ENCODE measurements at places on chromosomes 16 and 17. TPM values are rescaled to one million over a fixed set of nuclear protein-coding genes. Genes with fewer than 3 reads are reported as not detected.

Gene HES7
- not detected for polyA plus RNA-seq

DNA sequence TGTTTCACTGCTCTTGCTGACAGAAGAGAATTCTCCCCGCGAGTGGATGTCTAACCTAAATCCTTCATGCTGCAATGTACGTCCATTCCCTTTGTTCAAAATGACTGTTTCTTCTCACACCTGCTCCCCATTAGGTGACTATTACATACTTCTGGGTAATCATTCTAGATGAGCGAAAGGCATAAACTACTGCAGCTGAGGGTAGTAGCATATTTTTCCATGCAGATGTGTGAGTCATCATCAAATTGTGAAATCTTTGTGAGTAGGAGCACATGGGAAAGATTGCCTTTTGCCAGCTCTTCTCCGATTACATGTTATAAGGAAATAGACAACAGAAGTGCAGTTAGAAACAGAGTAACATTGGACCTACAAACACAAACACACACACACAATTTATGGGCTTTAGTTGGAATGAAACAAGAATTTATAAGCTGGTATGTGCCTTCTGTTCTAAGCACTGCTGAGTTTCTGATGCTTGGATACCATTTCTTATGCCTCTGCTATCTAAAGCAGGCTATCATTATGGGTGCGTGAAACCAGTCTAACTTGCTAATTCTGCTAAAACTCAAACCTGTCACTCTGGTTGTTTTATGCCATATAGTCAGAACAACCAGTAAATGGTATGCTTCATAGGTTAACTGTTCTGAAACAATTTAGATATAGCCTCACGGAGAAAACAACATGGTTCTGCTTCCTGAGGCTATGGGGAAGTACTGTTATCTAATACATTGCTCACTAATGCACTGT, 346.9 kb upstream of the PSMD7 start:
- DNase-seq, result peak; percentile 87

DNA sequence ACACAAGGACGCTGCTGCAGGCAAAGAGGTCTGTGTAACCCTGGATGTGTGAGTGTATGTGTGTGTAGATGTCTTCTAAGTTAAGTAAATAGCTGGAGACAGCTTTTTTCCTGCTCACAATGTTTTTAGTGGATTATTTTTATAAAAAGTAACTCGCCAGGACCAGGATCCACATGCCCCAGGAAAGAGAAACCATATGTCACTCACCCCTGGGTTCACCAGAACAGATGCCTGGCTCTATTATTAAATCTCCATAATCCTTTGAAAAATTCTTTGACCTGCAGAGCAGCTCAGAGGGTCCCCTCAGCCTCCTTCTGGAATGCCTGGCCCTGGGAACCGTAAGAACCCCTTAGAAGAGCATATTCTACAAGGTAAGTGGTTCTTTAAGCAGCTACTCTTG, 18.0 kb downstream of the ABCC12 start:
- DNase-seq, result no peak

- DNase-seq, result no peak
These were observed 2.4 kb upstream of the CBFB start for GRCh38 chr16:67026570-67026969.

GRCh38 chr16:78953526-78953925, 647.0 kb downstream of the MAF start:
- no peak for DNase-seq

Gene SRL
- polyA plus RNA-seq, result 6.6 TPM

- no peak for DNase-seq
These were observed 40.9 kb downstream of the TK2 start for GRCh38 chr16:66508914-66509496.

DNA sequence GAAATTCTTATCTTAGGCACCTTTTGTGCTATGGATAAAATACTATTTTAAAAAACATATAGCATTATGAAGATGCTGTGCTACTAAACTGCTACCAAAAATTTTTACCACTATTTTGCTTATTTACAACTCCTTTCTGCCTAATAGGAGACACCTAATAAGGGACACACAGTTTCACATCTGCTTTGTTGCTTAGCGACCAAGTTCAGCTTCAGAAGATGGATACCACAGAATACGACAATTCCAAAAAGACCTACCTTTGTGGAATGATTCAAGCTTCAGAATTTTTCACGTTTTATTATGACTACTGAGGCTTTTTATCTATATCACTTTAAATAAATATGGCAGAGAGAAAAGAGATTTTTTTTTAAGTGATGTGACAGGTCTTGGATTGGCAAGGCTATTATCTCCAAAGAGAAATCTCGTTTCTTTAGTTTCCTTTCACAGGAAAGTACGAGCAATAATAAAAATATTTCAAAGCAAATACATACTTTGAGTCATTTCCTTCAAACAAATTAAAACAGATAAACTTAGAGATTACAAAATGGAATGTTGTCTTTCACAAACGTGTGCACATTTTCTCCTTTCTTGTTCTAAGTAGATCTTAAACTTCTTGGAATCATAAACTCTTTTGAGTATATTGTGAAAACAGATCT, 35.4 kb downstream of the SPAG9 start:
- no peak for DNase-seq

DNA sequence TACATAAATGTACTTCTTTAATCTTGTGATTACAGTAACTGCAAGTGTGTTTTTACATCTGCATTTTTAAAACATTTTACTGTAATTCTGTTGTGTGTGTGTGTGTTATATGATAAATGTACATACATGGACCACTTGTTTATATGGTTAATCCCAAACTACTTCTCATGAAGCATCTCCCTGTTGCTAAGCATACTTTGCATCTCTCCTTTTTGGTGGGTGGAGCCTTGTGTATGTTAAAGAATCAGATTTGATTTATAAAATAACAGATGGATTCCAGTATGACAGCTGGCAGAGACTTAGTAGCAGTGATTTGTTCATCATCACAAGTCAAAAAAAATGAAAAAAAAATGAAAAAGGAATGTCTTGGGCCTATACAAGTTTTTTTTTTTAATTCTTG, 56.0 kb upstream of the RHBDL3 start:
- DNase-seq, result no peak

Gene CES1
- polyA plus RNA-seq, result 91.7 TPM

- DNase-seq, result no peak
These were observed 20.7 kb downstream of the CD7 start for GRCh38 chr17:82296511-82297279.

- DNase-seq, result no peak
These were observed 91.3 kb upstream of the SEC14L1 start for GRCh38 chr17:77049440-77049839.

Gene RPGRIP1L
- polyA plus RNA-seq, result 18.2 TPM

DNA sequence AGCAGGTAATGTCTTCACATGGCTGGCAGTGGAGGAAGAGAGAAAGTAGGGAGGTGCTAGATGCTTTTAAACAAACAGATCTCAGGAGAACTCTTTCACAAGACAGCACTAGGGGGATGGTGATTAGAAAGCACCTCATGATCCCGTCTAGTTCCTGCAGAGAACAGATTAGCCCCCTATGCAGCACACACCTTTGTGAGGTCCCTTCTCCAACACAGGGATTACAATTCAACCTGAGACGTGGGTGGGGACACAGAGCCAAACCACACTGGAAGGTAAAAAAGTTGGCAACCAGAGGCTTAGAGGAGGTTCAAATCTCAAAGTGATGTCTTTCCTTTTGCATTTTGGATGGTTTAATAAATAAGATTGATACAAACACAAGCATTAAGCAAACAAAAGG, 394.7 kb downstream of the WWOX start:
- DNase-seq, result no peak

GRCh38 chr16:626787-627453, 3.9 kb upstream of the WFIKKN1 start:
- no peak for DNase-seq

Gene KRTAP4-9
- not detected for polyA plus RNA-seq

GRCh38 chr17:74691151-74691550, 21.6 kb downstream of the CD300LF start:
- no peak for DNase-seq

DNA sequence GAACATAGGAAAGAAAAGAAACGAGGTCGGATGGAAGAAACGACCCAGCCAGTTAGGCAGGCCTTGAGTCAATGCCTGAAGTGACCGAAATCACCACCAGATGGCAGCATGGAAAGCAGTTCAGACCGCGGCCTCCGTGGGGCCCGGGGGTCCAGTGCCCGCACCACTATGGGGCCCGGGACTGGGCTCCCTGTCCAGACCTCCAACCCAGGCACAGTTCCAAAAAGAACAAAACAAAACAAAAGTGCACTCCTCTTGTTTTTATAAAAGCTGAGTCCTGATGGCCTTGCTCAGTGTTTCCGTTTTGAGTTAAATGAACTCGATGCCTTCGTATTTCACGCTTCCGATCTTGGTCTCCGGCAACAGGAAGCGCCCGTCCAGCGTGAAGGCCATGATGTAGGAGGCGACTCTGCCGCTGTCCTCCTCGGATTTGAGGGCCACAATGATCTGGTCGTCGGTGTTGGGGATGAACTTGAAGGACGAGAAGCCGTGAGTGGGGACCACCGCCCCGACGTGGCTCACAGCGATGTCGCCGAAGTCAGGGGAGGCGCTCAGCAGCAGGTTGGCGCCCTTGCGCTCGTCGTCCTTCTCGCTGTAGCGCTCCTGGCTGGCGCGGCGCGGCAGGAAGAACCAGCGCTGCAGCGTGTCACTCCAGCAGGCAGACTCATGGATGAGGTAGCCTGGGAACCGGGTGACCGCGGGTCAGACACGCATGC, 13.7 kb upstream of the LGALS3BP start:
- no peak for DNase-seq

- DNase-seq, result no peak
These were observed 70.7 kb downstream of the TEX14 start for GRCh38 chr17:58621174-58621573.

DNA sequence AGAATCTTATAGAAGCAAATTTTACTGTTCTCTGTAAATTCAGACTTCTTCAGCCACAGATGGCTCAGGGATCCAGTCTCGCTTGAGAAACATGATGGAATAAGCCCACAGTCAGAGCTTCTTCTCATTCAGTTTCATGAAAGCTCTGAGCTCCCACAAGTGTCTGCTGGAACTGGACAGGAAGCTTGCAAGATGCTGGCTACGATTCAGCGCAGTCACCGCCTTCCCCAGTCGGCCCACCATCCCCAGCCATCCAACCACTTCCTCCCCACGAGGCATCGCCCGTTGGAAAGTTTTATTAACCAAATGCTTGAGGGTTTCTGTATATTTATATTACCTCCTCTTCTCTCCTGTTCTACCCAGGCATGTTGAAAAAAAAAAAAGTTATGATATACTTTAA, 171.7 kb downstream of the ZFHX3 start:
- no peak for DNase-seq

DNA sequence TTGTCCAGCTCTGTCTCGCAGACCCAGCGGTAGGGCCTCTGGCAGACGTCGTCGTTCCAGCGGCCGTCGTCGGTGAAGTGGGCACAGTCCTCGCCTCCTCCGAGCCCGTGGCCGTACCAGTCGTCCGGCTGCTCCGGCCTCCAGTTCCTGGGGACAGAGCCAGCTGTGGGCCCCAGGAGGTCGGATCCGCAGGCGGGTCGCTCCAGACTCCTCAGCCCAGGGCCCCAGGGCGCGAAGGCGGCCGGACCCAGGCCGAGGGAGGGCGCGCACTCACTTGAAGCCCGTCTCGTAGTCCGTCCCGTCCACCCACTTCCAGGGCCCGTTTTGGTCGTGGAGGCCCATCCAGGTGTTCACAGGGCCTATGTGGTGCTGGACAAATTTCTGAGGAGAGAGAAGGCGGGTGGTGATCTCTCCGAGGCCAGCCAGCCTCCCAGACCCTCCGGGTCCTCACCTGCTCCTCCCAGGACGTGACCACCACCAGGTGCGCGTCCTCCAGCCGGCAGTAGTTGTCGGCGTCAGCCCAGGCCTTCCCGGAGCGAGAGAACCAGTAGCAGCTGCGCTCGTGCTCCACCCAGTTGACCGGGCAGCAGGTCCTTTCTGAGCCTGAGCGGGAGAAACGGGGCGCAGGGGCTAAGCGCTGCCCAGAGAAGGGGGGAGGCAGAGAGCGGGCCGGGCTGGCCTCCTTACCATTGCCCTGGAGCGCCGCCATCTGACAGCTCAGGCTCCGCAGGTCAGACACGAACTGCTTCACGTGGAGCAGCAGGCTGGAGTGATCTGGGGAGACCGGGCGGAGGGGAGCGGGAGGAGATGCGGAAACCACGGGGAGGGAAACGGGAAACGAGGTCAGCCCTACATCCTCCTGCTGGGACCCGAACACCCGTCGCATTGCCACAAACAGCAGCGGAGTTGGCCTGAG, 5.2 kb downstream of the ASGR1 start:
- peak; percentile 60 for DNase-seq

DNA sequence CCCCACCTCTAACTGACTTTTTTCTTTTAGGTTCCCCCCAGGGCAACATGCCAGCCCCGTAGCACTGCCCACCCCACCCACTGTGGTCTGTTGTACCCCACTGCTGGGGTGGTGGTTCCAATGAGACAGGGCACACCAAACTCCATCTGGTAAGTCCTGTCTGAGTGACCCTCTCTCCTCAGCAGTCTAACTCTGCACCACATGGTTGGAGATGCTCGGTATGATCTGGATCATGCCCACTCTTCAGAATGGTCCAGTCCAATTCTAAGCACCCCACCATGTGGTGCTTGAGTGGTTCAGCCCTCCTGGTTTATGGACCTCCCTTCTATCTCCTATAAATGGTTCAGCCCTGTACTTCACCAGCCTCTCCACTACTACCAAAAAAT, 5.9 kb downstream of the KDM6B start:
- DNase-seq, result no peak

DNA sequence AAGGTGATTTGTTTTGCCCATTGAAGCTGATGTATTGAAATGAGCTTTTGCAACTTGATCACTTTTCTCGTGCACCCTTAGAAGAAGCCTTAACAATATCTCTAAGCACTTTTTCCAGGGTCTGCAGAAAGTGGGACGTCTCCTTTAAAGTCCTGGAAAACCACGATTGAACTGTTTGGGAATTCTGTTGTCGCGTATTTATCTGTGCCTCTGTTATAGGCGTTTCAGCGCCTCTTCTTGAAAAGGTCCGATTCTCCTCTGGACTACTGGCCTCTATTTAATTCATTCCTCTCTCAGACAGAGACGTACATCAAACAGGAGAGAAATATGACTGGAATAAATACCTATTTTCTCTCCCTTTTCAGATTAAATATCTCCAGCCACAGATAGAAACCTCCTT, 262.4 kb upstream of the PSMD7 start:
- no peak for DNase-seq

- DNase-seq, result no peak
These were observed 29.3 kb downstream of the TK2 start for GRCh38 chr16:66520406-66521170.

GRCh38 chr17:60102632-60103096, 23.9 kb upstream of the HEATR6 start:
- DNase-seq, result peak; percentile 30

GRCh38 chr17:60154616-60155426, 5.0 kb downstream of the CA4 start:
- no peak for DNase-seq

- DNase-seq, result no peak
These were observed 4.4 kb upstream of the PVALEF start for GRCh38 chr17:81160747-81161453.

- no peak for DNase-seq
These were observed 10.3 kb upstream of the MED9 start for GRCh38 chr17:17466511-17466910.

Gene OSGIN1
- polyA plus RNA-seq, result 0.76 TPM

GRCh38 chr16:53827741-53828140, 123.8 kb downstream of the FTO start:
- no peak for DNase-seq

- no peak for DNase-seq
These were observed 27.6 kb downstream of the FCSK start for GRCh38 chr16:70481929-70482536.
